ENCODE measurements at places on chromosomes 11 and 22. TPM values are rescaled to one million over a fixed set of nuclear protein-coding genes. Genes with fewer than 3 reads are reported as not detected.

Gene HEPHL1
- not detected for total RNA-seq

Gene NPTXR
- total RNA-seq: 2.5 TPM

Gene MRGPRE
- total RNA-seq: not detected

Gene ADORA2A
- total RNA-seq: 0.51 TPM

Gene SLC35F2
- 9.8 TPM for total RNA-seq
